ENCODE measurements at places on chromosomes 5 and 9.

DNA sequence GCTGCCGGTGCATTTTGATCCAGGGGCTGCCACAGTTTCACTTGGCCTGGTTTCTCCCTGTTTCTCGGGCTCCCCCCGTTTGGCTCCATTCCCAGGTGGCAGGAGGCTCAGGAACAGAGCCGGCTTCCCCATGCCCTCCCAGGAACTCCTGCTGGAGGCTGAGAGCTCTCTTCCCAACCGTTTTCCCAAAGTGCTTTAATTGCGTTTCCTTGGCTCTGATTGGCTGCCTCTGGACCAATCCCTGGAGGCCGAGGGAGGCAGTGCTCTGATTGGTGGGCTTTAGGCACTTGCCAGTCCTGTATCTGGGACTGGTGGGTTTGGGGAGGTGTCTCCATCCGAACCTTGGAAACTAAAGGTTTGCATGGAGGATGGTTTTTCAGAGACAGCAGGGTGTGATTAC, 4.9 kb downstream of the TSPAN17 start:
- no peak for DNase-seq

DNA sequence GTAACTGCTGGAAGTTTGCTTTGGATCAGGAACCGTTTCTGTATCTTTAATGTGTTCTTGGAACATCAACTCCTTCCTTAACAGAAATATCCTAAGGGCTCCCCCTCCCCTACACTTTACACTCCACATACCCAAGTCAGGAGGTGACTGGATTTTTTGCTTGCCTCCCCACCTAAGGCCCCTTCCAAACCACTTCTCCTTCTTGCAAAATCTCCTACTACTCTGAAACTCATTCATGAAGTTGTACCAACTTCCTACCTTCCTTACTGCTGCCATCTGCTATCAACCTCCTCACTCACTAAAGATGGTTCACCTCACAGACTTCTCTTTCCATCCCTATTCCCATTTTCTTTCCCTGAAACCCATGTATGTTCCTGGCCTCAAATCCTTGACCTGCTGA, 16.1 kb downstream of the TXN start:
- DNase-seq = no peak

- no peak for DNase-seq
Measured at GRCh38 chr5:77300451-77300850, 90.0 kb downstream of the PDE8B start.

DNA sequence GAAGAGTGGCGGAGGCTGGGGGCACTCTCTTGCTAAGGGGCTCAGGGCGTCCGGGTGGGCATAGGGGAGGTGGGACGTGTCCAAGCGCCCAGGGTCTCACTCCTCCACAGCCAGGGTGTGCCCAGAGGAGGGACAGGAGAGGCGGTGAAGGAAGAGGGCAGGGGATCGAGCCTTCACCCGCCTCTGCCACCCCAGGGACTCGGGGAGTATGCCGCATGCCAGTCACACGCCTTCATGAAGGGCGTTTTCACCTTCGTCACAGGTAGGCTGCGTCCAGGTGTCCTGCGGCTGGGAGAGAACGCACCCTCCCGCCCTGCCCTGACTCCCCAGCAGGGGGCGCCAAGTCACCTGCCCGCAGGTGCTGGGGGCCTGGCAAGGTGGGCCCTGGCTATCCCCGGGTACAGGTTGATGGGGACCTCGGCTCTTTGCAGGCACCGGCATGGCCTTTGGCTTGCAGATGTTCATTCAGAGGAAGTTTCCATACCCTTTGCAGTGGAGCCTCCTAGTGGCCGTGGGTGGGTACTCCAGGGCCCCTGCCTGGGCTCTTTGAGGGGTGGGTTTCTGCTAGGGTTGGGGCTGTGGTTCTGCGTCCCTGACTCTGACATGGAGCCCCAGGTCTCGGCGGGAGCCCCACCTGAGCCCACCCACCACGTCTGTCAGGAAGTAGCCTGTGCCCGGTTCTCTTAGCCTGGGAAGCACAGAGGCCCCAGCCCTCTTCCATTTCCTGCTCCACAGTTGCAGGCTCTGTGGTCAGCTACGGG, 552 bp downstream of the TMEM141 start:
- DNase-seq = peak; percentile 82

DNA sequence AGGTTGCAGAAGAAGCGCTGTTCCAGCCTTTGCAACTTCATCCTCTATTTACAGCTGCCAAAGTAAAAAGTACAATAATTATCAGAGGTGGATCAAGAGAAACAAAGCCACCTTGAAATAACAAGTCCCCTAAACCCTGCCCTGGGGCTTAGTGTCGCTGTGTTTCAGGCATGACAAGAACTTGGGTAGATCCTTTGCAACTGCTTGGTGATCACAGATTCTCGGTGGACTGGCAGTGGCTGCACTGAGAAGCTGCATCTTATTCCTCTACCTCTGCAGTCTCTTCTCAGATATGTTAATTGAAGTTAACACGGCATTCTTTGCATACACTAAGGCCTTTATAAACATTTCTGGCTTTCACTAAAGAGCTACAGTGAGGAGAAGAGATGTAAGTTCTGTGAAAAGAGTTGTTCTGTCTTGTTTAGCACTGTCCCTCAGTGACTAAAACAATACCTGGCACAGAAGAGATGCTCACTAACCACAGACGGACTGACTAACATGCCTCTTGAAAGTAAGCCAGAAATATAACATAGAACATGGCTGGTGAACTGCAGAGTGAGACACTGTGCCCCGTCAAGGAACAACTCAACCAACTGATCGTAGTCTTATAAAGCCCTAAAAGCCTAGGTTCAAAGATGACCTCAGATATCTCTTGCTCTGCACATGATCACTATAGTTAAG, 144.2 kb downstream of the MLLT3 start:
- DNase-seq = no peak

- DNase-seq = no peak
Measured at GRCh38 chr5:6353602-6354302, 24.6 kb downstream of the MED10 start.

DNA sequence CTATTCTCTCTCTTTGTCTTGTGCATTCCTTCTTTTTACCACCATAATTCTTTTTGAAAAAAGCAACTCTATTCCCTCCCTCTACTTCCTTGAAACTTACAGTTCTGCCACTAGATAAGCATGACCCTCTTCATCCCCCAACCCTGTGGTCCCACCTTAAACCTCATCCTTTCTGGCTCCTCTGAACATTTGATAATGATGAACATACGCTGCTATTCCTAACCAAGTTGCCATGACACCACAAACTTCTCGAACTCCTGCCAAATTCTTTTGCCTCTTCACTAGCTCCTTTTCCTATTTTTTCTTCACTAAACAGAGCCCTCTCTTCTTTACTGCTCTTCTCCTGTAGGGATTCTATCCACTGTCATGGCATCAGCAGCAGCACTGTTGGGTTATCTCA, 57.1 kb downstream of the MOCS2 start:
- DNase-seq = no peak

GRCh38 chr9:5392285-5392684, 45.4 kb downstream of the PLGRKT start:
- no peak for DNase-seq

DNA sequence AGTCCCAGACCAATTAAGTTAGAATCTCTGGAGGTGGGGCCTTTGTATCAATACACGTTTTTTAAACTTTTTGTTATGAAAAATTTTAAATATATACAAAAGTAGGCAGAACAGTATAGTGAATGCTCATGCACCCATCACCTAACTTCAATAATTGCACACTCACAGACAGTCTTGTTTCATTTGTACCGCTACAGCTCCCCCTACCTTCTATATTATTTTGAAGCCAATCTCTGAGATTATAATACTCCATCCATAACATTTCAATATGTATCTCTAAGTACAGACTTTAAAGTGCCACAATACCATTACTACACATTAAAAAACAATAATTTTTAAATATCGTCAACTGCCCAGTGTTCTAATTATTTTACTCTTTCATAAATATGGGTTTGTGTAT, 32.9 kb downstream of the ISL1 start:
- DNase-seq = no peak

GRCh38 chr5:168291964-168292785, 730 bp downstream of the WWC1 start:
- DNase-seq = no peak

- no peak for DNase-seq
Measured at GRCh38 chr5:156570615-156571014, 243.7 kb downstream of the SGCD start.

GRCh38 chr5:35483780-35484179, 133.9 kb upstream of the SPEF2 start:
- DNase-seq = no peak

DNA sequence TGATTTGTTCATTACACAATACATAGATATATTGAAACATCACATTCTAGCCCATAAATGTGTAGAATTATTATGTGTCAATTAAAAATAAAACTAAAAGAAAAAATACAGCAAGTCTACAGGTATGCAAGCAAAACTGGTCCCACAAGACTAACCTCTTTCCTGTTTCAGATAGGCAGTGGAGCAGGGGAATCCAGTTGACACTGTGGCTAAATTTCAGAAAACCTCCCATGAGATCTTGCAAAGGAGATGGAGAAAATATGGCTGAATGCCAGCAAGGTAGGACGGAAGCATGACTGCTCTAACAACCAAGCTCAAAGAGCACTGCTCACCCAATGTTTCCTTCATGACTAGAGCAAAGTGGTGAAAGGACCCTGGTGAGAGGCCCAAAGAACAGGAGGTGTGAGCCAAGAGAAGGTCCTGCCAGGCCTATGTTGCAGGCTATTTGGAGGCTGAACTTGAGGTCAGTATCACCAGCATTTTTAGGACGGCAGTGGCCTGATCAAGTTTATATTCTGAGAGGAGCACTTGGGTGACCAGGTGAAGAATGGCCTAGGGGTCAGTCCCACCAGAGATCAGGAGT, 1.1 kb upstream of the SH3TC2 start:
- DNase-seq = no peak

- DNase-seq = no peak
Measured at GRCh38 chr9:75909776-75910175, 19.3 kb downstream of the PCSK5 start.

GRCh38 chr5:61279725-61280124, 52.3 kb upstream of the ZSWIM6 start:
- DNase-seq = no peak

GRCh38 chr9:120438836-120439546, 141.0 kb downstream of the CDK5RAP2 start:
- no peak for DNase-seq

DNA sequence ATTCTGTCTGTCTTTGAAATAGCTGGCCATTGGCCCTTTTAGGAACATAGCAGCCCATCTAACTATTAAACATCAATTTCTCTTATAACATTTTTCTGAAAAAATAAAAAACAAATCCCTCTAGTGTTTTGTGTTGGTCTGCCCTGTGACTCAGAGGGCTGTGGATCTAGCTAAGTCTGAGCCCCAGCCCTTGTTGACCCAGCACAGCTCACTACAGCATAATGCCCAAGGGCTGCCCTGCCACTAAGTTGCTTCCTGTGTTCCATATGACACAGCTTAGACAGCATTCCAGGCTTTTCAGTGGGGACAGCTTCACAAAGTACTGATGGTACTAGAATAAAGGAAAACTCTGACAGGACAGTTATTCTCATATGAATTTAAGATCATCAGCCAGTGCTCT, 136.0 kb downstream of the SCAMP1 start:
- DNase-seq = no peak

- no peak for DNase-seq
Measured at GRCh38 chr9:87874304-87874623, 8.4 kb upstream of the SPATA31E1 start.

DNA sequence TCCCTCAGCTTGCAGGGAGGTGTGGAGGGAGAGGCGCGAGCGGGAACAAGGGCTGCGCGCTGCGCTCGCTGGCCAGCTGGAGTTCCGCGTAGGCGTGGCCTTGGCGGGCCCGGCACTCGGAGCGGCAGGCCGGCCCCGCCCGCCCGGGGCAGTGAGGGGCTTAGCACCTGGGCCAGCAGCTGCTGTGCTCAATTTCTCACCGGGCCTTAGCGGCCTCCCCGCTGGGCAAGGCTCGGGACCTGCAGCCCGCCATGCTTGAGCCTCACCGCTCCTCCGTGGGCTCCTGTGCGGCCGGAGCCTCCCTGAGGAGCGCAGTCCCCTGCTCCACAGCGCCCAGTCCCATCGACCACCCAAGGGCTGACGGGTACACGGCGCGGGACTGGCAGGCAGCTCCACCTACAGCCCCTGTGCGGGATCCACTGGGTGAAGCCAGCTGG, 1516.4 kb downstream of the EFNA5 start:
- no peak for DNase-seq

GRCh38 chr9:128187361-128187760, 4.0 kb downstream of the CIZ1 start:
- DNase-seq = no peak

GRCh38 chr5:52818360-52818759, 30.6 kb downstream of the ITGA1 start:
- no peak for DNase-seq
